ENCODE measurements at places on chromosomes 2 and 18. TPM values are rescaled to one million over a fixed set of nuclear protein-coding genes. Genes with fewer than 3 reads are reported as not detected.

CD8B gene
- 0.94 TPM for total RNA-seq

PARD3B gene
- 0.15 TPM for total RNA-seq

STPG4 gene
- not detected for total RNA-seq

CERS6 gene
- 9.7 TPM for total RNA-seq

LYG1 gene
- total RNA-seq = 0.36 TPM

IL1R2 gene
- 10.5 TPM for total RNA-seq

PLEK gene
- 1.1 TPM for total RNA-seq

GRCh38 chr2:16084274-16084673, 143.9 kb downstream of the MYCN start:
- DNase-seq = no peak

- no peak for DNase-seq
These were observed 429 bp downstream of the C2orf76 start for GRCh38 chr2:119366161-119366648.

- no peak for DNase-seq
These were observed 115.6 kb upstream of the AGAP1 start for GRCh38 chr2:235378246-235378645.
